ENCODE measurements at places on chromosomes 2 and 18.

DNA sequence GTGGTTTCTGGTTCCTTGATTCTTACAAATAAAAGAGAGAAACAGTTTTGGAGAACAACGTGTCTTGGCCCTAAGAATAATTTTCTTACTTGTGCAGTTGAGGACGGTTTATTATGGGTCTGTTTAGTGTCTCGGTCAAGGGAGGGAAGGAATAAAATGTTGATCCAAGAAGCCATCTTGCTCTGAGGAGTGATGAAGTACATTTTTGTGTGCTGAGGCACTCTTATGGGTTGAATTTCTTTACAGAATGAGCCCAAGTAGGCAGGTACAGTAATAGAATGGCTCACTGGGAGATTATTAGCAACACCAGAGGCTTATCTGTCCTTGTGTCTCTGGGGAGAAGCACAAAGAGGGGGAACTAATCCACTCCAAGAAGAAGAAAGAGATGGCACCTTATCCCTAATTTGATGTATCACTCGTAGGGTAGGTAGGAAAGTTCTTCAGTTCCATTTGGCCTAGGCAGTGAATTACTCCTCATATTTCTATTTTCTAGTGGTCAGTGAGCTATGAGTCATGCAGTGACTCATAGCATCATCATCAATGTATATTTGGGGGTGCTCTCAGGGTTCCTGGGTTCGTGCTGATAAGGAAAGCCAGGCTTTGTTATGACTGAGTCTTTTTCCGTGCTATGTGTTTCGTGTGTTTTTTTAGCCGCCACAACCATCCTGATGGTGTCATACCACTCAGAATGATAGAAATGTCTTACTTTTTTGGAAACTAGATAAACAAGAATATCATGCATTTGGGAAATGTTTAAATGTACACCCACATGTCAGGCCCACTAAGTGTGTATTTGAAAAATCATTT, 250.1 kb upstream of the CTAGE1 start:
- H3K36me3 ChIP-seq: no peaks in the 10 kb centered on the region
- peak overlapping the region; percentile 74 for H3K27ac ChIP-seq
- H3K27me3 ChIP-seq: no peaks in the 10 kb centered on the region
- peaks cover 21% of the 10 kb centered on the region for H3K4me1 ChIP-seq
- H3K4me3 ChIP-seq: no peak overlapping the region
- peak; percentile 99 for DNase-seq

GRCh38 chr2:214679736-214680135, 129.7 kb downstream of the BARD1 start:
- H3K27me3 ChIP-seq: no peaks in the 10 kb centered on the region
- H3K27ac ChIP-seq: no peak overlapping the region
- H3K36me3 ChIP-seq: no peaks in the 10 kb centered on the region
- H3K4me1 ChIP-seq: no peaks in the 10 kb centered on the region
- no peak for DNase-seq
- no peak overlapping the region for H3K4me3 ChIP-seq

DNA sequence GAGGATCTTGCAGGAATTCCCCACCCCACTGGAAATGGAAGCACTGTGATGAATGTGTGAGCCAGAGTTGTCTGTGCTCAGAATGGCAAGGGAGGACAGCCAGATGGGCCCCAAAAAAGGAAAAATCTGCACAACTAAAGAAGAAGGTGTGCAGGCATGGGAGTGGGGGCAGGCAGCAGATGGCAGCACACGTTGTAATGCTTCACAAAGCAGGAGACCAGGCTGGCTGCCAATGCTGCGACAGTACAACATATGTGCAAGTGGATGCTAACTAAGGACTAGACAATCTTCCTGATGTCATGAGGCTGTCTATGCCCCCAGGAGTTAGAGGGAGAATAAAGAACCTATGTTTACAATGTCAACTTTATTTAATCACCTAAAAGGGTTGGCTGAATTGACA, 27.2 kb downstream of the ST6GAL2 start:
- H3K4me1 ChIP-seq: no peaks in the 10 kb centered on the region
- H3K4me3 ChIP-seq: no peak overlapping the region
- no peak overlapping the region for H3K27ac ChIP-seq

GRCh38 chr2:206225435-206226232, 48.8 kb upstream of the ZDBF2 start:
- peaks cover 3% of the 10 kb centered on the region for H3K27me3 ChIP-seq
- H3K4me1 ChIP-seq: no peaks in the 10 kb centered on the region
- H3K4me3 ChIP-seq: no peak overlapping the region
- H3K27ac ChIP-seq: no peak overlapping the region

- no peak overlapping the region for H3K4me3 ChIP-seq
- H3K27ac ChIP-seq: no peak overlapping the region
- DNase-seq: no peak
- H3K27me3 ChIP-seq: no peaks in the 10 kb centered on the region
These were observed 1995.5 kb upstream of the CELF4 start for GRCh38 chr18:39561126-39561525.

DNA sequence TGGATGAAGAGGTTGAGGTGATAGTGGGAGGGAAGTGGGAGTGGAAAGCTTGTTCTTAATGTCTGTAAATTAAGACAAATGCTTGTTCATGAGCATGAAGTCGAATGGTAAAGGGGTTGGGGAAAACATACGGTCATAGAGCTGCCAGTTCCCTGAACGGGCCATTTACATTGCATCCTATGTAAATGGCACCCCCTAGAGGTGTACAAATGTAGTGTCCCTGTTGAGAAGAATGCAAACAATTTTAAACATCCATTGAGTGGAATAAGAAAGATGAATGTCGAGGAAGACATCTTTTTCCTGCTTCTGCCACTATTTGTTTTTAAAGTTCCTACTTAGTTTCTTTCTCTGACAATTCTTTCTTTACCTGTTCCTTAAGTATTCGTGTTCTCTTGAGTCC, 155.7 kb downstream of the RDH14 start:
- H3K27me3 ChIP-seq: no peaks in the 10 kb centered on the region
- H3K4me3 ChIP-seq: no peak overlapping the region
- H3K27ac ChIP-seq: no peak overlapping the region
- no peaks in the 10 kb centered on the region for H3K36me3 ChIP-seq

GRCh38 chr2:54428108-54428831, 27.9 kb upstream of the SPTBN1 start:
- H3K27me3 ChIP-seq: peaks cover 9% of the 10 kb centered on the region
- no peak overlapping the region for H3K4me3 ChIP-seq
- DNase-seq: no peak
- H3K36me3 ChIP-seq: no peaks in the 10 kb centered on the region
- no peaks in the 10 kb centered on the region for H3K4me1 ChIP-seq

DNA sequence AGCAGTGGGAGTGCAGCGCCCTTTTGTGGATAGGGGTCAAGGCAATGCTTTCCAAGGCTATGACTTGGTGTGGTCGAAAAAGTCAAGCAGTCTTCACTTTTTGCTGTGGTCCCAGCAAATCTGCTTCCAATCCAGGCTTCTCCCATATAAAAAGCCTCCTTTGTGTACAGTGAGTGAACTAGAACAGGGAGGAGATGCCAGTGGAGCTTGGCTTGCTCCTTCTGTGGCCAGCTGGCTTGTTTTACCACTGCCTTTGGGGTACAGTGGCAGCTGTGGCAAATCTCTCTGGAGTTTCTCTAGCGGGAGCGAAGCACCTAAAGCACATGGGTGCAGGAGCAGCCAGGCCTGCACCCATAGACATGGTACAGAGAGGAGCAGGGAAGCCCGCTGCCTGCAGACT, 103.5 kb downstream of the MSH2 start:
- no peak overlapping the region for H3K4me3 ChIP-seq
- no peaks in the 10 kb centered on the region for H3K36me3 ChIP-seq
- no peak for DNase-seq
- H3K27me3 ChIP-seq: peaks cover 23% of the 10 kb centered on the region
